ENCODE measurements at places on chromosomes 11 and 22.

- DNase-seq: no peak
Measured at GRCh38 chr11:13841393-13841792, 121.1 kb upstream of the SPON1 start.

DNA sequence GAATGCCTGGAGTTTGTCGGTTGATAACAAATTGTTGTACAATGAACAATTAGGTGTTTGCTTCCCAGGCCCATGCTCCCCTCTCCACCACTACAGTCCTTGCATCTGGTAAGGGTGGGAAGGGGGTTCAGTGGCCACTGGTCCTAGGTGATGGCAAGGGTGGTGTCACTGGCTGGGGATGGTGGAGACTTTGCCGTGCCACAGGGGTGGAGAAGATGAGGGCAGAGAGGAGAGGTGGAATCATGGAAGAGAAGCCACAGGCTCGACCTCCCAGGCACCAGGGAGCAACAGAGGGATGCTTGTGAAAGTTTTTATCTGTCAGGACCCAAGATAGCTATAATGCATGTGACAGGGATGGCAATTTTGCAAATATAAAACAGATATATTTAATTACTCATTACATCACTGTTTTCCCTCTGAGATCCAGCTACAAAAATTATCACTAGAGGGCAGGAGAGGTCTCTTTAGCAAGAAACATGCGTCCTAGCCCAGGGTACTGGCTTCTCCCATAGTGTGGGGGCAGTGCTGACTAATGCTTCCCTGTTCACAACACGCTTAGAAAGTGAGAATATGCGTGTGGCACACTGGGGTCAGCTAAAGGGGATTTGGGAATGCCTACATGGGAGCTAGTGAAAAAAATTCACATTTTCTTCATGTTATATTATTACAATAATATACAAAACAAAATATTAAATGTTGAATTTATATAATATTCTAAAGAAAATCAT lies 49.0 kb upstream of the AMPD3 start:
- DNase-seq: no peak

DNA sequence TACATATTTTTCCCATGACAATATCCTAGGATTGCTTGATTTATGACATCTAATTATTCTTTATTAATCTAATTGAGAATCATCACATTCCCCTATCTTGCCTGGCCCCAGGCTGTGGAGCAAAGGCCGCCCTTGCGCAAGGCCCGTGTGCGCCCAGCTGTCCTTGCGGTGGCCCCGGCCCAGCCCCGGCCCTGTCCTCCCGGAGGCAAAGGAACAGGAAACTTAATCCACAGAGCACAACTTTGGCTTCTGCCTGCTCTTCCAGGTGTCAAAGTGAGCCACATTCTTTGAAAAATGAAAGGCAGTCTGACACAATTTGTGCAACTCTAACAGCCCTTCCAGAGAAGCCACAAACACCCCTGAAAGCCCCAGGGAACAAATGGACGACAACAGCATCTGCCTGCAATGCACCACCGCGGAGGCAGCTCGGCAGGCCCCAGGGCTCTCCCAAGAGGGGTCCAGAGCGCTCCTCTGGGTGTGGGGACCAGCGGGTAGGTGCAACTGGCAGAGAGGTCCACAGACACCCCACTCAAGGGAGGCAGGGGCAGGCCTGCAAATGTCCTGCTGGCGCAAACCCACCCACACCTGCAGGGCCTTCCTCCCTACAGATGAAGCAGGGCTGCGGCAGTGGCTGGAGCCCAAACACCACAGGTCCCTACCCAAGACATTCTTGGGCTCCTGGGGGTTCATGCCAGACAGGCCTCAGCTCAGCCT lies 30.3 kb downstream of the GNB1L start:
- no peak for DNase-seq

- no peak for DNase-seq
Measured at GRCh38 chr11:97893612-97894011, 1127.1 kb upstream of the CNTN5 start.

DNA sequence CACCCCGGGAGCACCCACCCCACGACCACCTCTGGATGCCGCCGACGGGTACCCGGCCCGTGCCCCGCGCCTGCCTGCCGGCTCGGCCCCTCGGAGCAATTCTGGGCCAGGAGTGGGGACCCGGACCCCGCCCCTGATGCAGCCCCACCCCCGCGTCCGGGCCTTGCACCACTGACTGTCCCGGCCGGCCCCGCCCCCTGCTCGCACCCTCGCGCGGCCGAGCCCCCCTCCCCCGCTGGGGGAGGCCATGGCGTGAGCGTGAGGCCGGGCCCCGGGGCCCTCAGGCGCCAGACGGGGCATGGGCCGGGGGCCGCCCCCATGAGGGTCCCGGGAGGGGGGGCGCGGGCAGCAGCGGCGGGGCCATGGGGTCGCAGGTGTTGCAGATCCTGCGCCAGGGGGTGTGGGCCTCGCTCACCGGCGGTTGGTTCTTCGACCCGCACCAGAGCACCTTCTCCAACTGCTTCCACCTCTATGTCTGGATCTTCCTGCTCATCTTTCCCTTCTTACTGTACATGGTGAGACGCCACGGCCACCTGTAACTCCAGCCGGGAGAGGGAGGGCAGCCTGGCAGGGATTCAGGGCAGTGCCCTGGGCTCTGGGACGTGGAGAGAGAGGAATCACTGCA lies 486 bp downstream of the PCNX3 start:
- no peak for DNase-seq

DNA sequence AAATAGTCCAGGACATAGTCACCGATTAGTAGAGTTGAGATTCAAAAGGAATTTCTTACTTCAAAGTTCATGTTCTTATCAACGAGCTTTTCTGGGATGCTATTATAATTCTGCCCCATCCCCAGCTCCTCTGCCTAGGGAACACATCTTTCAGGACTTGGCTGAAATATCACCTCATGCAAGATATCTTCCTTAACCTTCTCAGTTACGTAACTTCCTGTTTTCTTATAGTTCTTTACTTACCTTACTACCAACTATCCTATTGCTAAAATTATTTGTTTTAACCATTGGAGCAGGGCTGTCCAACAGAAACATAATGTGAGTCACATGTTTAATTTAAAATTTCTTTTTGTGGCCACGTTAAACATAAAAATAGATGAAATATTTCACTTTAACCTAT lies 2.3 kb downstream of the NARS2 start:
- DNase-seq: no peak

Measured in BJ (cell line).